Progenitor cell of endocrine pancreas (in vitro differentiated cells): ENCODE measurements at places on chromosomes 7 and 10. TPM values are rescaled to one million over a fixed set of nuclear protein-coding genes. Genes with fewer than 3 reads are reported as not detected.
A peak's percentile ranks its signal among the peaks of the same experiment; 100 is the strongest.

- no peaks in the 10 kb centered on the region for H3K36me3 ChIP-seq
- DNase-seq = no peak
- H3K4me1 ChIP-seq = peaks cover 10% of the 10 kb centered on the region
- no peak overlapping the region for H3K27ac ChIP-seq
Measured at GRCh38 chr7:92755680-92756079, 80.7 kb downstream of the CDK6 start.

- peaks cover 9% of the 10 kb centered on the region for H3K4me1 ChIP-seq
- H3K27me3 ChIP-seq = peaks cover 46% of the 10 kb centered on the region
- no peak for DNase-seq
- no peak overlapping the region for H3K27ac ChIP-seq
- H3K36me3 ChIP-seq = no peaks in the 10 kb centered on the region
Measured at GRCh38 chr7:128912281-128912680, 1.8 kb upstream of the KCP start.

The RSU1 gene
- total RNA-seq = 27.4 and 29.0 TPM in 2 replicates

DNA sequence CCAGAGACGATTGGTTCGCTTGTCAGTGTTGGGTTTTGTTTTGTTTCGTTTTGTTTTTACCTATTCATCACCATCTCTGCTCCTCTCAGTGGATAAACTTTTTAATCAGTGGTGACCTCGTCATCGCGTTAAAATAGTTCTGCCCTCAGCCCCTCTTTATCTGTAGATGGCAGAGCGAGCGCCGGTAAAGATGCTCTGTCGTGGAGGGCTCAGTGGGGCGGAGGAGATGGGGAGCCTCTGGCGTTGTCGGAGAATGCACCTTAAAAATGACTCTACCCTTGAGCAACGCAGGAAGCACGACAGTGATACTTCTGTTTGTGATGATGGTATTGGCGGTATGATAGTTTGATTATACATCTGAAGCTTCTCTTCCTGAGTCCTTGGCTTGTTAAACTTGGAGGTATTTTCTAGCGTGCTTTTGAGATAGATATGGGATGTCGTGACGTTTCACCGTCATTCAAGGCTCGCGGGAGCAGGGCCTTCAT is 554 bp downstream of the CSGALNACT2 start:
- peaks cover 10% of the 10 kb centered on the region for H3K4me1 ChIP-seq
- H3K27ac ChIP-seq = peak overlapping the region; percentile 69
- DNase-seq = no peak
- no peaks in the 10 kb centered on the region for H3K36me3 ChIP-seq
- H3K4me3 ChIP-seq = peak overlapping the region; percentile 95
